Lower lobe of right lung (tissue), 2 donors: ENCODE measurements at places on chromosomes 2 and 18. TPM values are rescaled to one million over a fixed set of nuclear protein-coding genes. Genes with fewer than 3 reads are reported as not detected.

DNA sequence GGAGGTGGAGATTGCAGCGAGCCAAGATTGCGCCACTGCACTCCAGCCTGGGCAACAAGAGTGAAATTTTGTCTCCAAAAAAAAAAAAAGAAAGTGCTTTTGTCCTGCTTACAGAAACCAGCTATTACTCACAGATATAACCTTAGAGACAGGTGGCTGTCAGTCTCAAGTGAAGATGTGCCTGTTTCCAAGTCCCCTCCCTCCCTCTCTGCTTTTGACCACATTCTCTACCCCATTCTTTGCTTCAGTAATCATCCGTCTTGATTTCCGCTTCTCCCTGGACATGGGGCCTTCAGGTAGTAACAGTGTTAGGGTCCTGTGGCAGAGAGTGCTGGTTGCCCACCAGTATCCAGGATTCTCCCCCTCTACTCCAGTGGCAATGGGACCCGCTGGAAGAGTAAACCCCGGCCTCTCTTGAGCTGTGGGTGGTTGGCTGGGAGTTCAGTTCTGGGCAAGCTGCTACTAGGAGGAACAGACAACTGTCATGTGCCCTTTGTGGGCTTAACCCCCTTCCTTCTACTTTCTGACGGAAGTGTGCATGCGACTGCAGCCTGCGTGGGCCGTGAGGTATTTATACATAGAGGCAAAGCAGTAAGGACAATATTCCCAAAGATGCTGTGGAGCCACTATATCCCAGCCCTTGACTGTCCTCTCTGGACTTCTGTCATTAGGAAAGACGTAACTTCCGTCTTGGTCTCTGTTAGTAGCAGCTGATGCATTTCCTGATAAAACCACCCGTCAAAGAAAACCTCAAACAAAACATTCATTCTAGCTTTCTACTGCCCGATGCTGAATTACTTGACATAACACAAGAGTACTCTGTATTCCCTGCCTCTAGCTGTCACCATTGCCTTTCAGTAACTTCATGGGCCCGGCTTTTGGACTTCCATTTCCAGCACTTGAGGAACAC lies 17.8 kb downstream of the PDCL3 start:
- DNase-seq, result peak; percentile 70

DNA sequence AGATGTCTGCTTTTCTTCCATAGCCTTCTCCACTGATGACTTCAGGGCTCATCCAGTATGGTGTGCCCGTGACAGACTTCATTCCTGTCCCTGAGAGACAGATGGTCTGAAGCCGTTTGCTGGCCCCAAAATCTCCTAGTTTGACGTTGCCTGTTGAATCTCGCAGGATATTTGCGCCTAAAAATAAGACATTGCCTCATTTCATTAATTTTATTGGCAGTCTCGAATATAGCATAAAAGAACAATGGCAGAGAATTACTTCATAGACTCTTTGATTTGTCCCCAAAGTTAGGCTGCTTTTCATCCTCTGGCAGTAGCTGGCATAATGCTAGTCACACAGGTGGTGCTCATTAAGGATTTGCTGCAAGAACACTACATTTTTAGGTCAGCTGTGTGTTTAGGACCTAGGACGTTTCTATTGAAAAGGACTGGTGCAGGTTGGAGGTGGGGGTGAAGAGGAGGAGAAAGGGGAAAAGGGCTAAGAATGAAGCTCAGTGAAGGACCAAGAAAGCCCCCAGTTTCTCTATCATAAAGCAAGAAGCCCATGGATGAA lies 14.7 kb upstream of the ERCC3 start:
- no peak for DNase-seq

DNA sequence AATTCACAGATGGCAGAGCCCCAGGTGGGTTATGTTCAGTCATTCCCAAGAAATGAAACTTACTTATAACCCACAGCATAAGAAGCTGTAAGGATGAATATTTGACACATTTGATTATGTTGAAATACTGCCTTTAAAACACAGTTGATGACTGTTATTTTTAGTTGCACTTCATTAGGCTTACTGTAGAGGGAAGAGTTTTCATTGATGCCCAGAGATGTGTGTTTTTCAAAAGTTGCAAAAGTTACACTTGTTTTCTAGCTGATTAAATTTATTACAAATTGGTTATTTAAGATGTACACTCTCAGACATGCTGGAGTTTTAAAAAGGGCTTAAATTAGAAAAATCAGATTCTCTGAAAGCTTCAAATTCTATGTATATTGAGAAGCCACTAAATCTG lies 506.1 kb downstream of the PARD3B start:
- no peak for DNase-seq

- no peak for DNase-seq
Observed at GRCh38 chr18:79326413-79327198, 69.1 kb upstream of the NFATC1 start.

DNA sequence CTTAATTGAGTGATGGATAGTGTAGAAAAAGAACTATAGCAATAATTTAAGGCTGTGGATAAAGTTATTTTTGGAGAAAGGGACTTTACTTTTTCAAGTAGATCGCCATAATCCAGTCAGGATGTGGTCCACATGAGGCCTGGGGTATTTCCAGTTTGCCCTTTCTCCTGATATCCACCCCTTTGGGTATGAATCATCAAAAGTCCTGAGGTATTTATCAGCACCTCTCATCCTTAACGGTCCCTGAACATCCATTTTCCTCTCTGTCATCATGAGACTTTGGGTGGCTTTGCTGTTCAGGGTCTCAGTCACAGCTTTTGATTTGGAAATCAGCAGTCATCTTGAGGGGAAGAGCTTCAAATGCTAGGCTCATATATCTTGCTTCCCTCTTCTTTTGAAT lies 39.3 kb upstream of the ELAC1 start:
- no peak for DNase-seq

The GPAT2 gene
- 4.3 TPM for total RNA-seq
